Stimulated activated naive CD8-positive, alpha-beta T cell treated with anti-CD3 and anti-CD28 coated beads, Interleukin-15, Interleukin-2, amounts not matched to agents 100 U/mL and 50 U/mL, for 24 hours (primary cell): ENCODE measurements at places on chromosomes 2 and 18.

DNA sequence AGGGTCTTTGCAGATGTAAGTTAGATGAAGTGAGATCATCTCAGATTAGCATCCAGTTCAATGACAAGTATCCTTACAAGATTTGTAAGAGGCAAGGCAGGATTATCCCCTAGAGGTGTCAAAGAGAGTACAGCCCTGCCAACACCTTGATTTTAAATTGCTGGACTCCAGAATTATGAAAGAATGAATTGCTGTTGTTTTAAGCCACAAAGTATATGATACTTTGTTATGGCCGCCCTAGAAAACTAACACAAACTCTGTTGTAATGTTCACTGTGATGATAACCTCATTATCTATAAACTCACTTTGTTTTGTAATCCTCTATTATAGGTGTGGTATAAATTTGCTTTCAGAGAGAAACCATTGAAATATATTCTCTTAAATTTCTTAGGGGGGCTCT is 249.0 kb upstream of the SPOPL start:
- no peak for DNase-seq

DNA sequence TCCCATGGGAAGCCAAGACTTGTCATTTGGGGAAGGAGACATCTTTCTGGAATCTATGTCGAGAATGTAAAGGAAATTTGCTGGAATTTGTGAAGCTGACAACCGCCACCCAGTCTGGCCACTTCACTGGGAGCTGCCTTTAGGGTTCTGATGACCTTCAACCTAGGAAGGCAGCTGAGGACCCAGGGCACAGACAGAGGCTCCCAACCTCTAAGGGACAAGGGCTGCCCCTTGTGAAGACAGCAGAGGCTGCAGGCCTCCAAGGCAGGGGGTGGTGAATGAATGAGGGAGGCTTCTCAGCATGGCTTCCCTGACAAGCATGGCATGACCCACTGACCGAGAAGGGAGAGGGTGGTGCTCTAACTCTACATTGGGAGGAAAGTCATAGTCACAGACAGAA is 128.9 kb upstream of the ASB18 start:
- no peak for DNase-seq

- DNase-seq, result no peak
These were observed 99.4 kb upstream of the SLC1A4 start for GRCh38 chr2:64889803-64890202.

- no peak for DNase-seq
These were observed 16.9 kb upstream of the GNAL start for GRCh38 chr18:11672198-11672597.

- DNase-seq, result no peak
These were observed 160.5 kb upstream of the KCNJ3 start for GRCh38 chr2:154537843-154538450.

DNA sequence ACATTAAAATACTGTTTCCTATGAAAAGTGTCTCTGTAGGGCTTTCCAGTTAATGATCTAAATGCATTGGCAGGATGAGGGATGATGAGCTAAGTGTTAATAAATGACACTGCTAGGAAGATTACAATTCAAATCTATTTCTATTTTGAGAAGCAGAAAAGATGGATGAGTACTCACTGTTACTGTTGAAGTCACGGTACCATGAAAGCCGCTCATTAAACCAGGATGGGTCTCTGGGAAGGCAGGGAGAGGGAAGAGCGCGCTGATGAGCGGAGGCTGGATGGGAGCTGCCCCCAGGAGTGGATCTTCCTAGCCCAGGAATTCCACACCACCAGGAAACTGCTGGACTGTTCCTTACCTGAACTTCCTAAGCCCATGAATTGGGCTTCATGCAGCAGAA is 27.1 kb upstream of the TXNDC2 start:
- DNase-seq, result no peak

DNA sequence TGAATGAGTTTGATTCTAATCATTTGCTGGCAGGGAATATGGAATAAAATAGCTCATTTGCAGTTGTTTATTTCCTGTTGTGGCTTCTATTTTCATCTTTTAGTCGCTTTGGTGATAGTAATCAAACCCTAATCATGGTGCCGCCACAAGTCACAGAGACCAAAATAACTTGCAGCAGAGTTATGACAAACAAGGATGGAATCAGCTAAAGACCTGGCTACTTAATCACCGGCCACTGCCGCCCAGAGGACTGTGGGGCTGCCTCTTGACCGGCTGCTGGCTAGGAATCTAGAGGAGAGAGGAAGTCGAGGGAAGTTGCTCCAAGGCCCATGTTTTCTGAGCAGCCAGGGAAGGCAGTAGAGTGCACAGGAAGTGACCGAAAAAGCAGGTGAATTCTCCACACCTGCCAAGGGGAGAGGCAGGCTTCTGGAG is 5.1 kb upstream of the SMAD7 start:
- no peak for DNase-seq

GRCh38 chr18:5370332-5370731 is 74.8 kb upstream of the ZBTB14 start:
- no peak for DNase-seq

DNA sequence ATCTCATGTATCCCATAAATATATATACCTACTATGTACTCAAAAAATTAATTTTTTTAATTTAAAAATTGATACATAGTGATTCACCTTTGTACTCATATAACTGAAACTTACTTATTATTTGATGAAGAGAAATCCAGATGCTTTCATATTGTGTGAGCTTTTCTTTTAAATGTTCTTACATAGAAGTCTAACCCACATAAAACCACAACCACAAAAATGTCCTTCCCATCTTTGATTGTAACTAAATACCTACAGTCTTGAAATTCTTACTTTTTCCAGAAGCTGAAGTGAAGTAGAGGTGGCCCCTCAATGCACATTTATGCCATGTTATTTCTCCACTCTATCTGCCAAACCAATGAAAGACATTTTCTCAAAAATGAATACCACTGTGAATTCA is 117.9 kb upstream of the COL5A2 start:
- no peak for DNase-seq

- DNase-seq, result no peak
These were observed 21.6 kb upstream of the PAX8 start for GRCh38 chr2:113300281-113300680.

- DNase-seq, result no peak
These were observed 132.1 kb upstream of the MMADHC start for GRCh38 chr2:149719695-149720094.

GRCh38 chr2:230989731-230990130 is 6.2 kb upstream of the SPATA3 start:
- no peak for DNase-seq

DNA sequence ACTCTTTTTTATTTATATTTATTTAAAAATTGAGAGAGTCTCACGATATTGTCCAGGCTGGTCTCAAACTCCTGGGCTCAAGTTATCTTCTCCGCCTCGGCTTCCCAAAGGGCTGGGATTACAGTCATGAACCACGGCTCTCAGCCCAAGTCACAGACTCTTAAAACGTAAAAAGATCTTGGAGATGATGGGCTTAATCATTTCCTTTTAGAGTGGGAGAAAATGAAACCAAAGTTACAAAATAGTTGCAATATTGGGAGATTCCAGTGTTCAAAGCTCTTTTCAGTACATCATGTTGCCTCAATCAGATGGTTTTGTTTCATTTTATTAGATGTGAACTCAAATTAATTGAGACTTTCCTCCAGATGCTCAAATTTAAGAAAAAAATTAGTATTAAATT is 151.4 kb upstream of the XPO1 start:
- no peak for DNase-seq

- no peak for DNase-seq
These were observed 30.0 kb downstream of the NGEF start for GRCh38 chr2:232982926-232983668.

GRCh38 chr2:120278901-120279300 is 26.2 kb downstream of the RALB start:
- DNase-seq, result no peak

GRCh38 chr2:219707496-219708285 is 80.3 kb downstream of the SLC4A3 start:
- no peak for DNase-seq

DNA sequence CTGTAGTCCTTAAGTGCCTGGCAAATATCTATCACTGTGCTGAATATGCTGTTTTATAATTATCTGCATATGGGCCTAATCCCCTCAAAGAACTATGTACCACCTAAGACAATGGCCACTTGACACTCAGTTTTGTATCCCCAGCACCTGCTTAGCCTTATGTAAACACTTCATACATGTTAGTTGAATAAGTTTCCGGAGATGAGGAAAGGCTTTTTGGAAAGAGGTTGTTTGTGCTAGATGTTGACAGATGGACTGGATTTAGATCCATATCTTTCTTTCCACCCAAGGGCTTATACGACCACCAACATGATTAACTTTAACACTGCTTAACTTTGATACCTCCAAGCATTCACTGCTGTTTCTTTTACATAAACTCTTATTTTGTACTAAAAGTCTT is 63.3 kb downstream of the FAM228A start:
- DNase-seq, result no peak

DNA sequence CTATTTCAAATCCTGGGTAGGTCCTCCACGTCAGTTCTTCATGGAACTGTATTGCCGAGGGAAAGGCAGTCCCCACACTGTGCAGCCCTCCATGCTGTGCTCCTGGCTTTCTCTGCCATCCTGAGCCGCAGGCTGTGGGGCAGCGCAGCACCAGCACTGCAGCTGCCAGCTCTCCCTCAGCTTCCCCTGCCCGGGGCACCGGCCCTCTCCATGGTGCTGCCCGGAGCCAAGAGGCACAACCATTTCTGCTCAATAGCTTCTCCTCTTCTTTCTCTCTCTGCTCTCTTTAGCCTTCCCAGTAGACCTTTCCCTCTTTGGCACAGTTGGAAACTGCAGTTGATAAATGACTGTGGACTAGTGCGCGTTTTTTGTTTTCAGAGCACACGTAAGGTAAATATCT is 12.1 kb downstream of the ANKRD23 start:
- no peak for DNase-seq

- DNase-seq, result no peak
These were observed 47.2 kb upstream of the UBE2F start for GRCh38 chr2:237919593-237919992.

DNA sequence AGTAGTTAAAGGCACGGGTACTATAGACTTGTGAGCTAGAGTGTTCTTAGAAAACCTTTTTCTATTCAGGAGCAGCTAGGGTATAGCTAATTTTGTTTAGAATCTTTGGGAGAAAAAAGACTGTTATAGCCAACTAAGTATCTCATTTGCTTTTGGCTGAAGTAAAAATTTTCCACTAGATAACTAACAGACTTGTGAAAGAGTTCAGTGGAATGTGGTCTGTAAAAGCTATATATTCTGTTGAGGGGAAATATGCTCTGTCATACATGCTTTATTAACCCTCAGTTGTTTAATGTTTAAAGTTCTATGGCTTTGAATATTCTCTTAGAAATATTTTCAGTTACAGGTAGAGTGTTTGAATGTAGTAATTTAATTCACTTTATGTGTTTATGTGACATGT is 49.7 kb downstream of the RIF1 start:
- no peak for DNase-seq

- no peak for DNase-seq
These were observed 22.7 kb downstream of the MGAT5 start for GRCh38 chr2:134276381-134277172.

DNA sequence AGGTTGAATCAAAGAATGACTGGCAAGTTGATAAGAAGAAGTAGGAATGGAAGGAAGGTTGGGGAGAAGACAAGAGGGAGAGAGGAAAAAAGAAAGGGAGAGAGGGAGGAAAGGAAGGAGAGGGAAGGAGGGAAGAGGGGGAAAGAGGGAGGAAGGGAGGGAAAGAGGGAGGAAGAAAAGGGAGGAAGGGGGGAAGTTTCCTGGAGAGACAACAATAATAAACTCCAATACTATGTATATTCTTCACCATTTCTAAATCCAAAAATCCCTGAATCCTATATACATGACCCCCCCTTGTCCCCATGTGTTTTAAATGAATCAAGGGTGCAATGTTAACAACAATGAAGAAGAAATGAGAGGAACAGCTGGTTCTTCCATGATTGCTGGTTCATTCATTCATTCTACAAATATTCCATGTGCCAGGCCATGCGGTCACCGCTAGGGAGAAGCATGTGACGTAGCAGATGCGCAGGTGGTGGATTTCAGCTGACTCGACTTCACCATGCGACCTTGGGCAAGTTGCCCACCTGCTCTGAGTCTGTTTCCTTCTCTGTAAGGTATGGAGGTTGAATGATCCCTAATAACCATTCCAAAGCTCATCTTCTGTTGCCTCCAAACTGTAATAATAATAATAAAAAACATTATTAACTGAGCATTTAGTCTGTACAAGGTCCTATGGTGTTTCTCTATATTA is 77.6 kb downstream of the EN1 start:
- DNase-seq, result no peak

DNA sequence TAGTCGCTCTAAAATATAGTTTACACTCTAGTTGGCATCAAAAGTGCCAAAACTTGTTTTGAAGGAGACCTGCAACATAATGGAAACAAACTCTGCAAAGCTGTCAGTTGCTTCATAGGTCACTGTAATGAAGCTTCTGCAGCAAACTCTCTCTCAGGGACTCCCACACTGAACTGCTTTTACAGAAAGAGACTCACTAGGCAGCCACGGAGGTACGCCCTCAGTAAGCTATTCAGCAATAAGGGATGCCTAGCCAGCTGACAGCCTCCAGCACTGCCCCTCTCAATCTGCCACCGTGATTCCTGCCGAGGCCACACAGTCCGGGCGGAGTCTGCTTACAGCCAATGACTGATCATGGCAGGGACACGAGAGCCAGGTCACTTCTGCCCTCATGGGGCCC is 51.1 kb downstream of the COLEC12 start:
- no peak for DNase-seq

DNA sequence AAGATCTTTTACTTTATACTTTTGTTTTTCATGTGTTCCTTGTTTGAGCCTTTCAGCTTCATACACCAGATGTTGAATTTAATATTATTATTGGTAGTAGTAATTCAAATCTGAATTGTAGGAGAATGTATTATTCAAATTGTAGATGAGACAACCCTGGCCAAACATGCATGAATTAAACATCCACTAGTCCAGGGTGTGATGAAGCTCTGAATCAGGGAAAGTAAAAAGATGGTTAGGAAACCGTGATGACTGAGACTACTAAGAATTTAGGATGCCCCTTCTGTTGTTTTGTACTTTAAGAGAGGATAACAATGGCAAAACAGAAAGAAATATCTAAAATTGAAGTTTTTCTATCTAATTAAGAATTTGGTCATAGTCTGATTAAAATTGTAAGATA is 227.8 kb upstream of the CDH2 start:
- no peak for DNase-seq

GRCh38 chr2:26653207-26654060 is 12.3 kb upstream of the CIB4 start:
- no peak for DNase-seq
